ENCODE measurements at places on chromosomes 1 and 21. TPM values are rescaled to one million over a fixed set of nuclear protein-coding genes. Genes with fewer than 3 reads are reported as not detected.

The GREM2 gene
- not detected for total RNA-seq

The OR2W3 gene
- not detected for total RNA-seq

The TNFRSF8 gene
- total RNA-seq = 0.52 TPM

The TFF2 gene
- total RNA-seq = not detected

The PHC2 gene
- 211 TPM for total RNA-seq

The CYYR1 gene
- 1.4 TPM for total RNA-seq

The CHML gene
- 10.3 TPM for total RNA-seq

The CDK11B gene
- total RNA-seq = 14.5 TPM

The CD34 gene
- total RNA-seq = 2.1 TPM

The CDKN2C gene
- 18.0 TPM for total RNA-seq

The PGLYRP4 gene
- total RNA-seq = not detected

The RGS7 gene
- 0.13 TPM for total RNA-seq

The ARHGEF10L gene
- total RNA-seq = 9.7 TPM

The GBP4 gene
- not detected for total RNA-seq

The CFH gene
- 121 TPM for total RNA-seq

The SRM gene
- 78.9 TPM for total RNA-seq

The HES5 gene
- total RNA-seq = not detected

The GPR37L1 gene
- not detected for total RNA-seq

The VASH2 gene
- total RNA-seq = 3.5 TPM

The NGF gene
- 1.2 TPM for total RNA-seq

The TRIM58 gene
- total RNA-seq = 0.32 TPM

The TMEM79 gene
- total RNA-seq = 6.6 TPM

The ZSWIM5 gene
- 0.08 TPM for total RNA-seq

The OR2L8 gene
- total RNA-seq = not detected

The SDHC gene
- 27.5 TPM for total RNA-seq

The GOLT1A gene
- total RNA-seq = not detected

The DNASE2B gene
- not detected for total RNA-seq

The CAPZB gene
- 156 TPM for total RNA-seq

The KRTAP11-1 gene
- not detected for total RNA-seq

The PTAFR gene
- total RNA-seq = 0.13 TPM

All from epithelial cell of alveolus of lung (primary cell).